Common myeloid progenitor, CD34-positive (primary cell): ENCODE measurements at places on chromosomes 3 and 15.

- DNase-seq, result no peak
Measured at GRCh38 chr15:64925335-64926330, 13.9 kb downstream of the ANKDD1A start.

DNA sequence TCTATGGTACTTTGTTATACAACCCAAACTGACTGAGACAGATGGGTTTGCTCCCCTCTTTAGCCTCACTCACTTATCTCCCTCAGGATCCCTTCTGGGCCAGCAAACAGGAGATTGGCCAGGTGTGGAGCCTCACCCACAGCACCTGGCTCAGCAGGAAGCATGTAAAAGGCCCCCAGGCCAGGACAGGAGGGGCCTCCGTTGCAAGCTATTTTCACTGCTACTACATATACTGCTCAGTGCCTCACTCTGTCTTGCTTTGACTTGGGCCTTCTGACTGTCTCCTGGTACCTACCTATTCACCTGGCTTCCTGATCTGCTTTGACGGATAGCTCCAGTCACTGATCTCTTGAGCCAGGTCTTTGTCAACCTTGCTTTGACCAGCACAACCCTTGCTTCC lies 20.4 kb upstream of the TPM1 start:
- no peak for DNase-seq

GRCh38 chr3:122188737-122189136 lies 5.3 kb downstream of the CASR start:
- DNase-seq, result peak; percentile 46

DNA sequence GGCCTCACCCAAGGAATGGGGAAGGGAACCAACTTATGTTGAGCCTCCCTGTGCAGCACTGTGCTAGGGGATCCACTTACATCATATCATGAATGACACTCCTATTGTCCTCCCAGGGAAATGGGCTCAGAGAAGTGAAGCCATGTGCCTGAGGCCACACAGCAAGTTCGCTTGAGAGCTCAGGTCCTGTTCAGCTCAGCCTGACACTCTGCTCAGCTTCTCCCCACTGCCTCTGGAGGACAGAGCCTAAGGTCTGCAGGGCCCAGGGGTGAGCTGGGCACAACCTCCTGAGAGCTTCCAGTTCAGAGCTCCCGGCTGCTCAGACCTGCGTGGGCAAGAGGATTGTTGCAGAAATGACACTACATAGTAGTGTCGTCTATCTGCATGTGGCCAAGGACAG lies 76.0 kb upstream of the SEC13 start:
- no peak for DNase-seq

DNA sequence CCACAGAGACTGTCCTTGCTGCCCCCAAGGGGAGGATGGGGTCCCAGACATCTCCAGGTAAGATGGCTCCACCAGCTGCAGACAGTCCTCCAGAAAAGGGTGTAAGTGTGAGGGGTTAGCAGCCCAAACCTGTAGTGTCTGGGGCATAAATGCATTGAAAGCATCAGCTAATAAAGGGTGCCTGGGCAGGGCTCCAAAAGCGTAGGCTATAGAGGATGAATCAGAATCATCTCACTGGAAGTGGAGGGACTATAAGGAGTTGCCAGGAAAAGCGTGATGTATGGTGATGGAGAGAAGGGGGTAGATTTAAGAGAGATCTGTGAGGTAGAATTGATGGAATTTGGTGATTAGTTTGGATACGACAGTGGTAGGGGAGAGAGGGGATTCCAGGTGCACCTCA lies 79.9 kb upstream of the ONECUT1 start:
- DNase-seq, result no peak

GRCh38 chr3:23002151-23002550 lies 201.0 kb upstream of the UBE2E2 start:
- no peak for DNase-seq

DNA sequence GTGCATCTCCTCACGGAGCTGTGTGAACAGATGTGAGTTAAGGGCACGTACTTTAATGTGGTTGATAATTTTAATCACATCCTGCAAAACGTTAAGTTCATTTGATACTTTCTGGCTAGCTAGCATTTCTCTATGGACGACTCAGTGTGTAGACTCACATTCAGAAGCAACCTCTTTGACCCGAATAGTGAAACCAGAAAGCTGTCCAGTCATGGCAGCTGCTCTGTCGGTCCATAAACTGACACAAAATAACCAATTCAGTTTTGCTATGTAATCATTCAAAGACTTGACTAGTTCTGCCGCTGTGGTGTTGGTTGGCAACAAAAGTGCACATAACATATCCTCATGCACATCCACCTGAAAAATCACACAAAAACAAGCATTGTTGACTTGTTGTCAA lies 3.7 kb upstream of the GFM1 start:
- DNase-seq, result no peak

DNA sequence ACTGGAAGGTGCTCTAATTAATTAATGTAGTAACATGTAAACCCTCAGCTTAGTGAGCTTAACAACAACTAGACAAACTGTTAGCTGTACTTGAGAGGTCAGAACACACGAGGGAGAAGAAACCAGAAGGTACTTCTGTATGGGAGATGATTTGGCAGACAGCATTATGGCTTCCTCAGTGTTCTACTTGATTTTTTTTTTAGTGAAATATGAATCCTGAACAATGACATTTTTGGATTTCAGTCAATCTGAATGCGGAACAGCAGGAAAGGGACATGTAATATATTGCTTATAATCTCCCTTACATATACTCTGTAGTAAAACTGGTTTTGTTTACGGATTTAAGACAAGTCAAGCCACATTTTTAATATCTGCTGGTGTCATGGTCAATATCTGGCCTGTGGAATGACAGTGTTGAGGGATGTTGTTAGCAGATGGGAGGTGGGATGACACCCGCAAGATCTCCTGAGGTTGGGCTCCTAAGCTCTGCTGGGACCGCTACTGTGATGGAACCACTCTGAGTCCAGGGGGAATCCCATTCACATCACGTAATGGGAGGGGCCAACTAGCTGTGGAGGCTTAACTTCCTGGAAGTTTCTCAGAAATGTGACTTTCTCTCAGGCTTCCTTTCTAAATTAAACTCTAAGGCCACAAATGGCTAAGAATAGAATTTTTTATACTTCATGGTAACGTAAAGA lies 18.7 kb downstream of the TNFAIP8L3 start:
- DNase-seq, result no peak

- no peak for DNase-seq
Measured at GRCh38 chr3:9253327-9253726, 3.9 kb upstream of the SRGAP3 start.

- DNase-seq, result no peak
Measured at GRCh38 chr3:117218641-117219048, 509.1 kb downstream of the TUSC7 start.

GRCh38 chr15:69524814-69525213 lies 72.2 kb downstream of the RPLP1 start:
- no peak for DNase-seq

- DNase-seq, result no peak
Measured at GRCh38 chr3:190194506-190194905, 73.8 kb upstream of the P3H2 start.

DNA sequence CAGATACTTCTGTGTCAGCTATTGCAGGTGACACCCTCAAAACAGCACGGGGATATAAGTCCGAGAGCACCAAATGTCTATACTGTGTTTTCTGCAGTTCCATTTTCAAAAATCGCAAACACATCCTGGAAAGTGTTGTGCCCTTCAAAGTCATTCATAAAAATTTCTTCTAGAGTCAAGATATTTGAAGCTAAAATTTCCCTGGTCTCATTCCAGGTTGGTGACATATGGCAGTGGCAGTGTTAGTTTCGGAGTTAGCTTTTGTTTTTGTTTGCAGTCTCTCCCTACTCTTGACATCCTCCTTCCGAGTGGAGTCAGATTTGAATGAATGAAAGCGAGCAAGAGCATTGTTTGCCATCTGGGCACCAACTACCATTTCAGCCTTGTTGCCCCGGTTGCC lies 3.2 kb upstream of the FSIP1 start:
- no peak for DNase-seq

DNA sequence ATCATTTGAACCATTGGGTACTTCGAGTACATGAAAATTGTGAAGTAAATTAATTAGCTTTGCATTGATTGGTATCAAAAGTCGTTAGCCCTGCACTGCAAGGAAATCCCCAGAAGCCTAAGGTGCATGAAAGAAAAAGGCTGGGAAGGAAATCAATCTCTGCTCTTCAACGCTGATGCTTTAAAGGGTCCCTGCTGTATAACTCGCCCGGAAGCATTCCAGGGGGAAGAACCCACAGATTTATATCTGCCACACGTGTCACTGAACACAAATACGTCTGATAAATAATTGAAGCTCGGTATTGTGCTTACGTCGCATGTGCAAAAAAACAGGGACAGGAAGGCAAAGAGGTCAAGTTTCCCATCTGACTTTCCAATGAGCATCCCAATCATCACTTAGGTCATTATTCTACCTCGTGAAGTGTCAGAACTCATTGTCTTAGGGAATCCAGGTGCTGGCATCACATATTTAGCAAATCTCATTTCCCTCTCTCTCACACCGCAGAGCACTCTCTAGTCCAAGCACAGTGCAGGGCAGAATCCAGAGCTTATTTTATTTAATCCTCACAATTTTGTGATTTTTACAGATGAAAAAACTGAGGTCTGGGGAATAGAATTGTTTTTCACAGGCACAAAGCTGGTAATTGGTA lies 804.4 kb upstream of the CFAP20DC start:
- no peak for DNase-seq

- DNase-seq, result peak; percentile 36
Measured at GRCh38 chr3:165195241-165195639, 944 bp downstream of the SLITRK3 start.

GRCh38 chr3:142213298-142213697 lies 12.1 kb downstream of the GK5 start:
- no peak for DNase-seq

DNA sequence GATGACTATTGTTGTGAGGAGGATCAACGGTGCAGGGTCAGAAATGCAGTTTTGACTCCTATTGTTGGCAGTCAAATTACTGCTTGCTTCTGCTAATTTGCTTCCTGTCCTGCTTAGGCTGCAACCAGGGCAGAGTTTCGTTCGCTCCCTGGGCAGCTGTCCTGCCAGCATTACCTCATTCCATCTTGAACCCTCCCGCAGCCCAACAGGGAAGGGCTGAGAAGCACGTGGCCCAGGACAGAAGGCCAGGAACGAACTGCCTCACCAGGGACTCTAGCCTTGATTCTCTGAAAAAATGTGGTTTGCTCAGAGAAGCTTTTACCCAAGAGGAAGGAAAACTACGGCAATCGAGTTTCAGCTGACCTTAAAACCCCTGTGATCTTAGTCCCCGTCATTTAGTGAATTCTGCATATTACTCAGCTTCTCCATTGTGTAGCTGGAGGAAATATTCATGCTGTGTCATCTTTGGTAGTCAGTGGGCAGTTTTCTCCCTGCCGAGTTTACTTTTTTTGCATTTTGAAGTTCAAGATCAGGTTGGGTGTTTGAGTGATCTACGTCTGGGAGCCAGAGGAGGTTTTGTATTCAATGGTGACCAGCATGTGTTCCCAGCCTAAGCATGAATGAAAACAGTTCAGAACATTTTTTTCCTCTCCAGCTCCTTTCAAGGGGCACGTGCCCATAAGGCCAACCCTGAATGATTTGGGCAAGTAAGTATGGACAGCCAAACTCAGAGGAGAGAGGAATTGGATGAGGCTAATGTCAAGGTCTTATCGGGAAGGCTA lies 23.0 kb downstream of the TLNRD1 start:
- DNase-seq, result peak; percentile 81

- no peak for DNase-seq
Measured at GRCh38 chr3:195709676-195710085, 11.1 kb upstream of the MUC20 start.

DNA sequence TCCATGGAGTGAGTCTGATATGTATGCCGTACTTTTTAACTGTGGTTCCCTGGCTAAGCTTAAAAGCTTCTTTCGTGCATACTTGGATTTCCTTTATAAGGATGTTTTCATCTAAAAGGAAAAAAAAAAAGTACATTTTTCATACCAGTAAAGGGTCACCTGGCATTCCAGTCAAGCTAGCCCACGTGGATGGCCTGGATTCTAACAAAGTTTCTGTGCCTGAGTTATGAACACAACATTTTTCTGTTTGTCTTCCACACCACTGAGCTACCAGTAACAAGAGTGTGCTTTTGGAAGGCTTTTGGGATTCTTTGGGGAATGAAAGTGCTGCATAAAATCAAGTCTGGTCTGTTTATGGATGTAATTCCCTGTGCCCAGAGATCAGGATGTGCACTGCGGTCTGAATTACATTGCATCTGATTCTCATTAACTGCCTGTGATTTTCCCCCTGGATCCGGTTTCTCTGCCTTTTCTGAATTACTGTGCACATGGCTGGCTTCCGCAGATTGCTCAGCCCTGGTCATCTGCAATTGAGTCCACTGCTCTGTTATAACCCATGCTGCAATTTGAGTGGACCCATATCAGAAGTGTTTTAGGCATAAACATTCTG lies 38.2 kb upstream of the MAGI1 start:
- DNase-seq, result no peak

DNA sequence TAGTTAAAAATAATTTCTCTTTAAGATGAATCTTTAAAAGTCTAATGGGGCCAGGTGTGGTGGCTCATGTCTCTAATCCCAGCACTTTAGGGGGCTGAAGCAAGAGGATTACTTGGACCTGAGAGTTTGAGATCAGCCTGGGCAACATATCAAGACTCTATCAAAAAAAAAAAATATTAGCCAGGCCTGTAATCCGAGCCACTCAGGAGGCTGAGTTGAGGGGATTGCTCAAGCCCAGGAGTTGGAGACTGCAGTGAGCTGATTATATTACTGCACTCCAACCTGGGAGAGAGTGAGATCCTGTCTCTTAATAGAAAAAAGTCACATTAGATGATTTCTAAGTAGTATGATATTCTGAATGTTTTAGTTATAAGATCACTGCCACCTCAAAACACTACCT lies 322.0 kb upstream of the MANF start:
- no peak for DNase-seq

DNA sequence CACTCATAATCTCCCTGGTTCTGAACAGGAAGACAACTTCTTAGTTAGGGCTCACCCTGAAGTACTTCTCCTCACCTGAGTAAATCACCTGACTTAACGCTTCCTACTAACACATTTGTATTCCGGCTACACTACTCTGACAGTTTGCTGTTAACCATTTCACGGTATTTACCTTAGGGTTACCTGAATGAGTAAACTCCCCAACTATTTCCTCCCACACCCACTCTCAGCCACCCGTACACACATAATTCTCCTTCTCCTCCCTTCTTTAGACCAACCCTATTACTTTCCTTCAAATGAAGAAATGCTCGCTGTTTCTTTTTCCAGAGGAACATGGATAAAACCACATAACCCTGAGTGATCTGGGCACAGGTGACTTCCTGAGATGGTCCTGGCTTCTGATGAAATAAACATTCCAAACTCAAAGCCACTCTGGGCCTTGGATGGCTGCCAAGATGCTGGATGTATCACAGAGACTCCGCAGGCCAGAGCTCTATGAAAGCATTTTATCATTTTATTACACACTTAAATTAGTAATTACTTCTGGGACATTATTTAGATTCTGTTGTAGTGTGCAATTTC lies 183.6 kb upstream of the ATP11B start:
- DNase-seq, result no peak

- DNase-seq, result no peak
Measured at GRCh38 chr3:38985981-38986380, 65.8 kb downstream of the SCN11A start.

- DNase-seq, result no peak
Measured at GRCh38 chr3:99892332-99892731, 74.7 kb downstream of the CMSS1 start.

GRCh38 chr3:186115239-186115996 lies 6.5 kb upstream of the ETV5 start:
- DNase-seq, result no peak
